ENCODE measurements at places on chromosomes 6 and 20.

GRCh38 chr6:75747152-75747992 is 1.7 kb upstream of the MYO6 start:
- peak; percentile 40 for DNase-seq

- DNase-seq = no peak
Measured at GRCh38 chr6:70629929-70630328, 37.8 kb upstream of the SMAP1 start.

GRCh38 chr6:47111685-47112084 is 69.6 kb upstream of the ADGRF1 start:
- no peak for DNase-seq

- DNase-seq = no peak
Measured at GRCh38 chr6:83368577-83368976, 62.3 kb downstream of the ME1 start.

DNA sequence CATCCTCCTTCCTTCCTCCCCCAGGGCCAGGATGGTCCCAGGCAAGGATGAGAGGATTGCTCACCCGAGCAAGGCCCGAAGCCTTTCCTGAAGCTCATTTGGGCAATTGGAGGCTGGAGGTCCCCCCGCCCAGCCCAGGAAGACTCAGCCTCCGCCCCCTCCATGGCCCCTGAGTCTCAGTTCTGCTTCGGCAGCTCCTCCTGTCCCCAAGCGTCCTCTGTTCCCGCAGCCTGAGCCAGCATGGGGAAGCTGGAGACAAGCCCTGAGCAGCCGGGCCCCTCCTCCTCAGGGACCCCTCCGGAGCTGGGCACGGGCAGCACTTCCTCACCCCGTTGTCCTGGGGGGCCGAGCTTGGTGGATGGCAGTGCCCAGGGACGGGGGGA is 26.0 kb downstream of the SLC17A9 start:
- no peak for DNase-seq

- DNase-seq = no peak
Measured at GRCh38 chr20:8667306-8667705, 401.6 kb upstream of the PLCB4 start.

- DNase-seq = peak; percentile 68
Measured at GRCh38 chr6:150418827-150419594, 50.2 kb downstream of the IYD start.

- DNase-seq = no peak
Measured at GRCh38 chr20:5731753-5732366, 18.3 kb upstream of the SHLD1 start.

DNA sequence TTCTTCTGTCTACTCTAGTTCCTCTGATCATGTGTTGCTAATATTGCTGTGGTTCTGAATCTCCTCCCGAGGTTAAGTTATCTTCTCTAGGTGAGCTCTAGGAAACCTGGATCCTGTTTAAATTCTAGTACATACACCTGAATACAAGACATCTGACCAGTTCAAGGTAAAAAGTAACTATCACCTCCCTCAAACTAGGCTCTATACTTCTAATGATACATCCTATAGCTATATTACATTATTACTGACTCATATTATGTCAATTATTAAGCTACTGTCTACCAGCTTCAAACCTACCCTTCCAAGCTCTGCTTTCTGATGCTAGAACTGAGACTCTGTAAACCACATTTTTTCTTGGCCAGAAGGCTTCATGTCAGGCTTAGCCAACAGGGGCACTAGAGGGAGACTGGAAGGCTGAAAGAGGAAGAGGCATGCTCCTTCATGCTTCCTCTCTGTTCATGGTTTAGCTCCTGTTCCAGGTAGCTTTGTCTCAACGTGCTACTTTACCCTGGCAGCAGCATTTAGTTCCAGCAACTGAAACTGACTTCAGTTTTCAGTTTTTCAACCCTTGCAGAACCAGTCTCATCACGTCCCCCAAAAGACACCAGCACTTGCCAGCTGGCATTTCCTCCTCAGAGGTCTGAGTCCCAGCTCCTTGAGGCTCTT is 148.4 kb upstream of the TOP1 start:
- DNase-seq = no peak

GRCh38 chr20:11207749-11208502 is 534.1 kb upstream of the JAG1 start:
- DNase-seq = no peak

GRCh38 chr6:101294676-101295075 is 98.8 kb upstream of the GRIK2 start:
- DNase-seq = no peak

DNA sequence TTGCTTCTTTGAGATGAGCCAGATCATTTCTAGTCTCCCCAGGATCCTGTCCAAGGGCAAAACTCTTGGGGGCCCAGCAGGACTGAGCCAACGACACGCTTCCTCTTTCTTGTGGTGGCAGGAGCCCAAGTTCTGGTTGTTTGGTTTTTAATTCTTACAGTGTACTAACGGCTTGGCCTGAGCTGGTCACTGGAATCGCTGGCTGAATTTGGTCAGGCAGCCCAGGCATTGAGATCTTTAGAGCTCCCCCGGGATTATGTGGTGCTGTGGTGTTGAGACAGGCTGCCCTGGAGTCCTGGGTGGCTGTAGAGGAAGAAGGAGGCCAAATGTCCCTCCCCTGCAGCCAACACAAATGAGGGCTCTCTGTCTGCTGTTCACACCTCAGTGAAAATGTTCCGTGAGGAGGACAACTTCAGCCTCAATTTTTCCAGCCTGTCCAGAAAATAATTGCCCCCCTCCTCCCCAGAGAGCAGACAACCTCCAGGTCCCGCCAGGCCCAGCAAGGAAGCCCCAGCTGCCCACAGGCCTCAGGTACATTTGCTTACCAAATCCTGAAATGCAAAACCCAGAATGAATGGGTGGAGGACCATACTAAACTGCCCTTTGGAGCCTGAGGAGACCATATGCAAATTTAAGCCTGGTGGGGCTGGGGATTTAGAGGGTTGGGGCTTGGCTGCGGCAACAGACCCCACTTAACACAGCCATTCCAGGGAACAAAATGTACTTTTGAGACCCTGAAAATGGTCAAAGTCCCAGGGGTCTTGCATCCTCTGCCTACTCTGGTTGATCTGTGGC is 23.6 kb downstream of the BNIP5 start:
- no peak for DNase-seq

GRCh38 chr6:3250231-3250675 is 8.5 kb upstream of the PSMG4 start:
- DNase-seq = no peak

GRCh38 chr6:136673571-136673970 is 118.7 kb downstream of the MAP3K5 start:
- no peak for DNase-seq

GRCh38 chr20:57411406-57412283 is 20.4 kb downstream of the RBM38 start:
- DNase-seq = no peak

DNA sequence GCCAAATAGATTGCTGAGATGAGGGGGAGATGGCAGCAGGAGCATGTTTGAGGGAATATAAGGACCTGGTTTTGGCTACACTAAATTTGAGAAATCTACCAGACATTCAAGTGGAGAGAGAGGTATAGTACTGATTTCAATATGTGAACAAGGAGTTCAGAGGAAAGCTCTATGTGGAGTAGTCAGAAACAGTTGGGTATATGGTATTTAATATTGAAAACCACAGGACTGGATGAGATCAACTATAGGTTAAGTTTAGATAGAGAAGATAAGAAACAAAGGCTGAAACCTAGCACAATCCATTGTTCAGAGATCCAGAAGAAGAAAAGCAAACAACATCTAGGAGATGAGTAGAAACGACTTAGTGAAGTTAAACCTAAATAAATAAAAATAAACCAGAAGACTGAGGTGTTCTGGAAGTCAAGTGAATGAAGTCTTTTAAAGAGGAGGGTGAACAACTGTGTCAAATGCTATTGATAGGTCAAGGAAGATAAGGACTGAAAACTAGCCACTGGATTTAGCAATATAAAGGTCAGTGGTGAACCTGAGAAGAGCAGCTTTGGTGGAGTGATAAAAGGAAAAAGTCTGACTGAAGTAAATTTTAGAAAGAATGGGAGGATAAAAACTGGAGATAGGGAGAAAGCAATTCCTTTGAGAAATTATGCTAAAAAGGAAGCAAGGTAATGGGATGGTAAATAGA is 121.2 kb upstream of the RUNX2 start:
- DNase-seq = no peak

GRCh38 chr6:31246051-31246521 is 25.8 kb downstream of the HLA-C start:
- DNase-seq = no peak

DNA sequence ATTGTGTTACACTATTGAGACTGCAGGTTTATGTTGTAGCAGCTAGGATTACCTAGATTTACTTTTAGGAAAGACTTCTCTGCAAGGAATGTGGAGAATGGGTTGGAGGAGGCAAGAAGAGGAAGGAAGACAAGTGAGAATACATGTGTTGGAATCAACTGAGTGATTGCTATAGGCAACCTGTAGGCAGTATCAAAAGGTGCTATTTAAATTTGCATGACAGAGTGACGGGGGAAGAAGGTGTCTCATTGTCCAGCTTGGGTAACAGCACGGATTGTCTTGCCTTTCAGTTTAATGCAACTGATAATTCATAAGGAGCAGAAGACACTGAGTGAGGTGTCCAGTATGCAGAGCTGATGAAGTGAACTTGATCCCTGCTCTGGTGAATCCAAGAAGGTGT is 19.4 kb downstream of the SERPINB9 start:
- DNase-seq = no peak

DNA sequence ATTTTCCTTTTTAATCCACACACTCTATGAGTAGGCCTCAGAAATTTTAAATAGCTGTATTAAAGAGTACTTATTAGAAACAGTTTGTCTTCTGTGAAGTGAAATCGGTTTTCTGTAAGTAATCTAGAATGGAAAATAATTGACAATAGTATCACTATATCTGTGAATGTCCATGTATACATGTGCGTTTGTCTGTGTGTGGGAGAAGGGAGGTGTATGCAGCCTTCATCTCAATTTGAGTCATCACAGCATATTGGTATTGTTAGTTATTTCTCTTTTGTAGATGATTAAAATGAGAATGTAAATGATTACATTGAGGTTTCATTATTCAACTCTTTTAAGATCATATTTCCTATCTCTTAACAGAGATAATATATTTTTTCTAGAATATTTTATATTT is 206.0 kb downstream of the EYS start:
- no peak for DNase-seq

DNA sequence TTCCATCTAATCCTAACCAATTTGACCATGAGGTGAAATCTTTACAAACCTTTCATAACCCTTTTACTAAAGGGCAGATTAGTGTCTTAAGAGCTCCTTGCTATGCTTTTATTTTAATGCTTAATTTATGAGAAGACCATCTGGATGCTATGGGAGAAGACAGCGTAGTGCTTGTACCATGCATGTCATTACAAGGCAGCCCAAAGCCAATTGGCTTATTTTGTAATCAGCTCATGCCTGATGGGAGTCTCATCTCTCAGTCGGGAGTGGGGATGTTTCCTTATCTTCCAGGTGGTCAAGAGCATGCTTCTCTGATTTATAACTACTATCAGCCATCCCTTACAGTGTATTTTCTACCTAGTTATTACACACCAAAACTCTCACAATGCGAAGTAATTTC is 304.7 kb downstream of the FARS2 start:
- no peak for DNase-seq

DNA sequence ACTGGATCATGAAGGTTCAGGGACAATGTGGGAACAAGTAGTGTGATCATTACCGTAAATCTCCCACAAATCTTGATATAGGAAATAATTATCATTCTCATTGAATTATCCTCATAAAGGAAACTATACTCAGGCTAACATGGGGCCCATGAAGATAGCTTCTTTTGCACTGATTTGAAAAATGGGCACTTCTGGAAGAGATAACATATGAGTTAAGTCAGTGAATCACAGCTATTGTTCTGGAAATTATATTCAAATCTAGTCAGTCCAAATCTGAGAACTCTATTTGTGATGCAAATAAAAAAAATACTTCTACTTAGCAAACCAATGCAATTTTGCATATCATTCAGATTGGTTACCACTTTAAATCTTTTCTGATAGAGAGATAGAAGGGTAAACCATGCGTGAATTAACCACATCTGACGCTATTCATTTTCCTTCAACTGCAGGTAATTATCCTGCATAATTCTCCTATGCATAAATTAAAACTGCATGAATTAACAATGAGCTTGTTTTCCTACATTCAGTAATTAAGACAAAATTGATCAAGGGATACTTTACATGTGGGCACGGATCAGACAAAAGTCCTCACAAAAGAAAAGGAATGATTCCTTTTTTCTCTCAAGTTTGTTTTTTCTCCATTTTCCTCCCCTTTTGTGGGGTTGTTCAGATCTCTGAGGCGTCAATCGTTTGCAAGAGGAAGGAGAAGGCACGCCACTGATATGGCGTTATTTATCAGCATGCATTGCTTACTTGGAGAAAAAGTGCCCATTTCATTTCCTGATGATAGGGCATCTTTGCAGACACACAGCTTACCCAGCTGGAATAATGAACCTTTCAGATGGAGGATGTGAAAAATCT is 36.4 kb downstream of the RIPOR2 start:
- DNase-seq = no peak

DNA sequence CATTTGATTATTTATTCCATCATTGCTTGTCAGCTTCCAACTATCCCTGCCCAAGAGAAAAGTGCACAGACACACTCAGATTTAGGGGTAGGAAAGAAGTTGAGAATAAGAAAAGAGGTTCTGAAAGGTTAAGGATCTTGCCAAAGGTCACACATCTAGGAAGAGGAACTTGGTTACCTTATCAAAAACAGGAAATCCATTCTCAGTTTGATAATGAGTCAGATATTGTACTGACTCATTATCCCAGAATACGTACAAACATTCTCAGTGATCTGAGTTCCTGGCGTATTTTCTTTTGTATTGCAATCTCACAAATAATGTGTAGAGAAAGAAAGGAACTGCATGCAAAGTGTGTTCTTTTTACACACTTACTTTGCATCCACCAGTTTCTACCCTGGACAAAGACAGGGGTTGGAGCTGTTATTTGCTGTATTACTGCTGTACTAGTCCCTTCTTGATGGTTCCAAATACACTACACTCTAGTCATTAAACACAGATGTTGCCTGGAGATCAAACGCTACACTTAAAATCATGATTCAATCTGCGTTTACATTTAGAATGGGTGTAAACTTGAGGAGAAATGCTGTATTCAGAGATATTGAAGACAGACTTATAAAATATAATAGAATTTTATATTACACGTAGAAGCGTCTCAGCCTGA is 545.7 kb downstream of the PRKN start:
- no peak for DNase-seq

Measured in right lung (tissue), 10 donors.